H9 (cell line): ENCODE measurements at places on chromosomes 12 and 14. TPM values are rescaled to one million over a fixed set of nuclear protein-coding genes. Genes with fewer than 3 reads are reported as not detected.

DNA sequence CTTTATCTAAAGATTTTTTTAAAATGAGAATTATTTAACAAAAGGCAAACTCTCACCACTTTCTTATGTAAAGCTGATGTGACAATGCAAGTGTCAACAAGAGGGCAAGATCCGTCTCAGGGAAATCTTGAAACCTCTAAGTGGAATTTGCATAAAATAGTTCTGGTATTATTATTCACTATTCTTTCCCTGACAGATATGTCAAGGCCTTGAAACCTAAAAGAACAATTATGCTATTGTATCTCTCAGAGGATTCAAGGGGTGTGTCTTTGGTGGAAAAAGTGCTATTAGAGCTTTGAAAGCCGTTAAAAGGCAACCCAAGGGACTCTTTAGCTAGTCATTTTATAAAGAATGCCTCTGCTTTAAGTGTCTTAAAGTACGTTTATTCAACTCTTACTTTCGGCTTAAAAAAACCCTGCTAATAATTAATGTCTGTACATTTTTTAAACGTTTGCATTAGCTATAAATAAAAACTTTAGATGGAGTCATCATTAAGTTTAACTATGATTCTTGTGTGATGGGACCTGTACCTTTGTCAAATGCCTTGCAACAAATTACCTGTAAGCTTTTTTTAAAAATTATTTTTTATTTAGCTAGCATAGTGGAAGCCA is 585.5 kb downstream of the VRK1 start:
- no peak overlapping the region for H3K27ac ChIP-seq
- H3K27me3 ChIP-seq = no peaks in the 10 kb centered on the region
- H3K36me3 ChIP-seq = no peaks in the 10 kb centered on the region; the same call in 2 of the 3 replicates
- DNase-seq = no peak
- H3K4me3 ChIP-seq = no peak overlapping the region

GRCh38 chr12:3947781-3948180 is 74.6 kb upstream of the PARP11 start:
- H3K27me3 ChIP-seq = peaks cover 5% of the 10 kb centered on the region; the same call in 1 of the 2 replicates
- no peak overlapping the region for H3K4me3 ChIP-seq
- no peak for DNase-seq
- no peaks in the 10 kb centered on the region for H3K36me3 ChIP-seq
- no peak overlapping the region for H3K27ac ChIP-seq

- H3K4me3 ChIP-seq = no peak overlapping the region
- no peak for DNase-seq
- H3K27me3 ChIP-seq = no peaks in the 10 kb centered on the region
- H3K27ac ChIP-seq = no peak overlapping the region
- no peaks in the 10 kb centered on the region for H3K36me3 ChIP-seq
Observed at GRCh38 chr12:123065676-123066383, 85.1 kb downstream of the PITPNM2 start.

DNA sequence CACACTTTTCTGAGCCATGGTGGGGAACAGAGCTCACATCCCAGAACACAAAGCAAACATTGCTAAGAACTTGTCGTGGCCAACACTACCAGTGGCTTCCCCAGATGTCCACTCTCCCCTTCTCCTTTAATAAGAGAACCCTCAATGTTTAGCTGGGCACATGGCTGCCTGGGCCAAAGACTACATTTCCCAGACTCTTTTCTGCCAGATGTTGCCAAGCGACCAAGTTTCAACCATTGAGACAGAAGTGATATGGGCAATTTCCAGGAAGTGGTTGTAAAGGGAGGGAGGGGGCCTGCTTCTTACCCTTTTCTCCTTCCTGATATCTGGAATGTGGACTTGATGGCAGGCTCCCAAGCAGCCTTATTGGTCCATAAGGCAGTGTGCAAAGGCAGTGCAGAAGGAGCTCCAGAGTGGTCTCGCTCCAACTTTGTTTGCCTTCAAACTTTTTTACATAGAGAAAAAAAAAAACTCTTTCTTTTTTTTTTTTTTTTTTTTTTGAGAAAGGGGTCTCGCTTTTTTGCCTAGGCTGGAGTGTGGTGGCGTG is 24.9 kb upstream of the JDP2 start:
- no peak overlapping the region for H3K27ac ChIP-seq
- H3K36me3 ChIP-seq = peaks cover 3% of the 10 kb centered on the region
- 0 out of 2 replicates have a peak, but pooled peaks cover 3% of the 10 kb centered on the region for H3K4me1 ChIP-seq
- no peak for DNase-seq

- no peaks in the 10 kb centered on the region; the same call in 2 of the 3 replicates for H3K36me3 ChIP-seq
- H3K27me3 ChIP-seq = no peaks in the 10 kb centered on the region
- DNase-seq = no peak
- no peak overlapping the region for H3K27ac ChIP-seq
- H3K4me1 ChIP-seq = no peaks in the 10 kb centered on the region
Observed at GRCh38 chr14:30402846-30403245, 156.1 kb upstream of the G2E3 start.

DNA sequence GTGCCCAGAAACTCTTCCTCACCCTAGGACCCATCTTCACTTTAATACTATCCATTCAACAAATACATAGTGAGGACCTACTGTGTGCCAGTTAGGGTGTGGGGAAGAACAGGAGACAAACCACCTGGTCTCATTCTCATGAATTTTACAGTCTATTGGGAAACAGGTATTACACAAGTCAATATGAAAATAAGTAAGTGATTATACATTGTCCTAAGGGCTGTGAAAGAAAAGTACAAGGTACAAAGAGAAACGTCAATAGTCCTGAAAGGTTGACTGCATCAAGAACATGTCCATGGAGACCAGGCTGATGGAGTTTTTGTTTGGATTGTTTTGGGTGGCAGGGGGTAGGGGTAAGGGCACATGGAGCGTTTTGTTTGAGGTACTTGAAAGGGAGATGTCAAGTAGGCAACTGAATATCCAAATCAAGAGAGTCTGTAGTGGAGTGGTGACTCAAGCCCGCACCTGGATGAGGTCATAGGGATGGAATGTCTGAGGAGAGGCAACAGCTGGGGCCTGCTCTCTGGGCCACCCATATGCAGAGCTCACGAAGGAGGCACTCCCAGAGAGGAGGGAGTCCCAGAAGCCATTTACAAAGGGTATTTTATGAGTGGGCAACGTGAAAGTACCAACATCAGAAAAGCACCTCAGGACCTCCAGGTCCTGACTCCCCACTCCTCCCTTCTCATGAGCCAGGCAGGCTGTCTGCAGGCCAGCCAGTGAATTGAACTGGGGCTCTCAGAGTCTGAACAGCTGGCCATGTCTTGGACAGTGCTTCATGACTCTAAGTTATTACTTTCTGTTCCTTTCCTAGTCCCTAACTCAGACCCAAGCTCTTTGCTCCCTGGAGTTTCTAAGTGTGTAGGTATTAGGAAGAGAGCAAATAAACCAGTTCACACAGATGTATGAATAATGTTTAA is 272.0 kb downstream of the ZFP36L1 start:
- H3K27me3 ChIP-seq = no peaks in the 10 kb centered on the region
- DNase-seq = peak; percentile 78
- peaks cover 11% of the 10 kb centered on the region for H3K36me3 ChIP-seq
- H3K4me3 ChIP-seq = no peak overlapping the region
- H3K27ac ChIP-seq = no peak overlapping the region

ZBTB42 gene
- 5.9 and 6.1 TPM in 2 replicates for total RNA-seq
